MV-4-11 (cell line): ENCODE measurements at places on chromosomes 5 and 9.

GRCh38 chr9:137825324-137825989, 52.1 kb upstream of the CACNA1B start:
- peak; percentile 68 for DNase-seq

DNA sequence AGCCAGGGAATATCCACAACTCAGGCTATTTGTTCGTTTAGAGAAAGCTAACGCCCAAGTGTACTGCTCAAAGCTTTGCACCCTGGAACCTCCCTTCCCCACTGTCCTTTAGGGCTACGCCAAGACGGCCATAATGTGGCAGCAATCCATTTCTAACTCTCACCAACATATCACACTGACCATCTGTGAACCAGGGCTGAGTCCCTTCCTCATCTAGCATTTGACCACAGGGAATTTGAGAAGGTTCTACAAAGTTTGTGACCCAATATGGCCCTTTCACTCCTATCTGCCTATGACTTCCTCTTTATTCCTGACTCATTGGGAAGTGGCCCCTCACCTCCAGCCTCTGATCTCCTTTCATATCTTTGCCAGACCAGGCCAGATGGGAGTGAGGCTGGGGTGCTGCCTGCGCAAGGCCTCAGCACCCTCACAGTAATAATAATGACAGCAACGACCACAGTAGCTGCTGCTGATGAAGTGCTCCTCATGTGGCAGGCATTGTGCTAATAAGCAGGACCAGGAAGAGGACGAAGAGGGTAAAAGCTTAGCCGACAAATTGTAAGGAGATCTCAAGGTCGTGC, 9.3 kb upstream of the ARAP3 start:
- peak; percentile 83 for DNase-seq

DNA sequence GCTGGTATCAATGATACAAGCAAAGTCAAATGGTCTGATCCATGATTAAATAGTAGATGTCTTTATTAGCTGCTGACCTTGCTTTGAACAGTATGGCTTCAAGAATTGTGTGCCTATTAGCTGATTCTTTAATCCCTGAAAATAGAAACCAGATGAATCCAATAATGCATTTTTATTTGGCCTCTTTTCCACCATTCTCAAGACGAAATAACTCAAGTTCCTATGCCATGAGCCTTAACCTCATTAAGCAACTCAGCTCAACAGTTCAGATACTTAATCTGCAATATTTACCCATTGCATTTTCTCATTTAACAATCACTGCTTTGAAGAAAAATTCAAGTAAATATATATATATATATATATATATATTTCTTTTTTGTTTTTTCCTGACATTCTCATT, 588.6 kb upstream of the MEF2C start:
- DNase-seq, result no peak

DNA sequence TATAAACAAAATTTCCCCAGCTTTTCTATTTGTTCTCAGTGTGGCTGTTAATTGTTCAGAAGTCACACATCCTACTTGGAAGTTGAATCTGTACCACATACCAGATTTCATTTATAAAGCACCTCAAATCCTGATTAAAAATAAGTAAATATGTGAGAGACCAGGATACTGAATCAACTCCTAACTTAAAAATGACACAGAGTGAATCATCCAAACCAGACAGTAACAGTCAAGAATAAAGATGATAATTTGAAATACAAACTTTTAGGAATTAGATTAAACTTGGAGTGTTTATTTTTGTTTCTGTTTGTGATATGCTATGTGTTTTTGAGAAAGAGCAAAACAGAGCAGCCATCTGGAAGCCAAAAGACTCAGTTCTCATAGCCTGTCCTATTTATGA, 633.2 kb upstream of the RORB start:
- DNase-seq, result no peak

- DNase-seq, result no peak
These were observed 142.6 kb downstream of the SAXO1 start for GRCh38 chr9:18890372-18890771.

- DNase-seq, result no peak
These were observed 24.4 kb upstream of the TDRD7 start for GRCh38 chr9:97387504-97387886.

DNA sequence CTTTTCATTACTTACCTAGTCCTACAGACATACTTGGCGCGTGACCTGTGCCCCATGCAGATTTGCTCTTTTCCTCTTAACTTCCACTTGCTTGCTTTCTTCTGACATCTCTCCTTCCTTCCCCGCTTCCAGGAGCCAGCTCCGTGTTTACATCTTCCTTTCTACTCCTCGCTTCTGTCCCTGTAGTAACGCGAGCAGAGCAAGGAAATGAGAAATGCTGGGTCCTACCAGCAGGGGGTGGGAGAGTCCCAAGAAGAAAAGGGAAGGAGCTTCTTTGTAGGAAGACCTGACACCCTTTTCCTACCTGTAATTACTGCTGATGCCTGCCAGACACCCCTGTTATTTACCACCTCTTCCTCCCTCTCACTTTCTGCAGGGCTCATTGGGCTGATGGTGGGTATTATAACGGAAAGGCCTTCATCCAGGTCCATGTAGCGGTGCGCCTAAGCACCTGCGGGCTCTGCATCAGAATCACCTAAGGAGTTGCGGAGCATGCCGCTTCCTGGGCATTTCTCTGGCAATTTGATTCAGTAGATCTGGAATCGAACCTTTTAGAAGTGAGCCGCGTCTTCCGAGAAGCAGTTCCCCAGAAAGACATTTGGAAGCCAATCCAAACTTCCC, 1260.8 kb upstream of the WWC1 start:
- no peak for DNase-seq

GRCh38 chr5:173211284-173211683, 23.7 kb downstream of the NKX2-5 start:
- no peak for DNase-seq

GRCh38 chr5:176405656-176406435, 10.5 kb downstream of the CLTB start:
- DNase-seq, result no peak

GRCh38 chr9:89254773-89255125, 56.2 kb upstream of the CKS2 start:
- no peak for DNase-seq

- DNase-seq, result no peak
These were observed 127.6 kb downstream of the TMEM174 start for GRCh38 chr5:73300337-73301207.

GRCh38 chr5:75091597-75091996, 39.2 kb upstream of the GCNT4 start:
- DNase-seq, result no peak

- no peak for DNase-seq
These were observed 88.1 kb downstream of the PAX5 start for GRCh38 chr9:36945999-36946398.

GRCh38 chr5:58452566-58453258, 7.2 kb downstream of the PLK2 start:
- DNase-seq, result no peak

GRCh38 chr9:37976714-37977477, 73.0 kb upstream of the SLC25A51 start:
- DNase-seq, result no peak

GRCh38 chr5:143086908-143087637, 316.4 kb downstream of the NR3C1 start:
- DNase-seq, result no peak

DNA sequence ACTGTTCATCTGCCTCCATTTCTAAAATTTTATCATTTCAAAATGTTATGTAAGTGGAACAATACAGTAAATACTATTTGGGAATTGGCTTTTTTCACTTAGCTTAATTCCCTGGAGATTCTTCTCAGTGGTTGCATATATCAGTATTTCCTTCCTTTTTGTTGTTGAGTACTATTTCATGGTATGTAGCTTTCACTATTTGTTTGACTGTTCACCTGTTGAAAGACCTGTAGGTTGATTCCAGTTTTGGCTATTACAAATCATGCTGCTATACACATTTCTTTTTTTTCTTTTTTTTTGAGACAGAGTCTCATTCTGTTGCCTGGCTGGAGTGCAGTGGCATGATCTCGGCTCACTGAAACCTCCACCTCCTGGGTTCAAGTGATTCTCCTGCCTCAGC, 33.0 kb upstream of the PWWP2A start:
- no peak for DNase-seq

DNA sequence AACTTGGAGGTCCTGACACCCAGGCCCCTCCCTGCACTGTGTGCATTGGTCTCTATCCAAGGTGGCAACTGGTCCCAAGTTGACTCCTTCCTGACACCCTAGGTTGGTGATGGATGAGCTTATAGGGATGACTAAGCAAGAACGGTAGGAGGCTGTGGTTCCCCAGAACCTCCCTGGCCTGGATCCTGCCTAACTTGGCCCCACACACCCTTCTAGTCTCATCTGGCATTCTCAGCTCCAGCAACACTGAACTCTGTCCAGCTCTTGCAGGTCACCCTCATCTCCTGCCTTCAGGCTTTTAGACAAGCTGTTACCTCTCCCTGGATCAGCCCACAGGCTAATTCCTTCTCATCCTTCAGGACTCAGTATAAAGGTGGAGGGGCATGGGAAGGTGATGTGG, 16.5 kb downstream of the AQP3 start:
- DNase-seq, result no peak

DNA sequence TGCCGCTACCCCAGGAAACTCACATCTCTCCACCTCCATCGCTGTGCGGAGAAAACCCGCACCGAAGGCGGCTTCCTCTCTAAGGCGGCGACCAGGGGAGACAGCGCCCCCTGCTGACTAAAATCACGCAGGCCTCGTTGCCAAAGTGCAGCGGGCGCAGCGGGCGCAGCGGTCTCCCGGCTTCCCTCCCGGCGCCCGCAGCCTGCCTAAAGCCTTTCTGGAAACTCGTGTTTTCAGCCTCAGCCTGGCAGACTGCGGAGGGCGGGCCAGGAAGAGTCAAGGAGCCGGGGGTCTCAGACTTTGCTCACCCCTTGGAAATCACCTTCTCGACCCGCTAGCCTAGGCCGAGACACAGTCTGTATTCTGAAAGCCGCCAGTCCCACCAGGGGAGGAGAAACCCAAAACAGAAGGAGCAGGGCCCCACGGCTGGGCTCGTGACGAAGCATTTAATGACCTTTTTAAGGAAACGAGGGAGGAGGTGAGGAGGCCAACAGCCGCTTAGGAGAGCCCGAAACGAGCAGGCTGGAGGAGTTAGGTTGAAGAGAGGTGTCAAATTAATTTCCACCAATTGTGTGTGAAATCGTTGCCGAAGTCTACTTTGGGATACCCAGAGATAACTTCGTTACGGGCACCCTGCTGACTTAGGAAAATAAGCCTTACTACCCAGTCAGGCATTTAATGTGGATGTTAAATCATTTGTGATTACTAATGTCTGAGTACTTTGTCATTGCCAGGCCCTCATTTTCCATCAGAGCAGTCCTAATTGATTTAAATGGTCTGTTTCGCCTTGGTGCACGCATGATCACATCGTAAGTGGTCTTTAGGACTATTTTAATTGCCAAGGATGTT, 7.3 kb upstream of the FOXB2 start:
- no peak for DNase-seq

DNA sequence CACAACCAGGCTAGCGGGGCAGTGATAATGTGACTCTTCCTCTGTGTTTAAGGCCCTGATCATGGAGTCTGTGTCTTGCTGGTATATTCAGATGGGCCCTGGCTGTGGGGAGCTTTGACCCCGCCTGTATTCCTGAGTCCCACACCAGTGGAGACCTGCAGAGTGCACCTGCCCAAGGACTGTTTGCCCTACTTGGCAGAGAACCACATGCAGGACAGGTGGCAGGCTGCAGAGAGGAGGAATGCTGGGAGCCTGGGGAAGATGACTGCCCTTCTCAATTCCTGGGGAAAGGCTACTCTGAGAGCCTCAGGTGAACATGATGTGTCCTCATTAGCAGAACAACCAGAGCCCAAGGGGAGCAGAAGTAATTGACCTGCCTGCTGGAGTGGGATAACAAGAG, 36.2 kb downstream of the IARS1 start:
- DNase-seq, result no peak

GRCh38 chr9:8356406-8356805, 556.8 kb upstream of the DMAC1 start:
- no peak for DNase-seq

- DNase-seq, result peak; percentile 63
These were observed 96.7 kb upstream of the SEMA6A start for GRCh38 chr5:116671211-116671736.

DNA sequence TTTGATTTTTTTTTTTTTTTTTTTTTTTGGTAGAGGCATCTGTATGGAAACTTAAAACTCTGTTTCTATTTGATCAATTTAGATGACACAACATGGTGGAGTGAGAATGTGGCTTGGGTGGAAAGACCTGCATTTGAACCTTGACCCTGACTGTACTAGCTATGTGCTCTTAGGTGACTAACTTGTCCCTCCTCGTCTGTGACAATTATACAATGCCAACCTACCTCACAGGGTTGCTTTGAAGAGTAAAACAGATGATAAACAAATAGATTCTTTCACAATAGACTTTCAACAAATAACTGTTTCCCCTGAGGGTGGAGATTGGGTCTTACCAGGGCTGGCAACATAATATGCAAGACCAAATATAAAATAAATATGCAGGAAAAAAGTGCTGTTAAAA, 109.3 kb downstream of the CRB2 start:
- DNase-seq, result no peak

GRCh38 chr5:19235101-19235584, 752.9 kb downstream of the CDH18 start:
- DNase-seq, result no peak

GRCh38 chr5:26259081-26259480, 779.3 kb downstream of the CDH9 start:
- no peak for DNase-seq
